ENCODE measurements at places on chromosomes 6 and 20.

GRCh38 chr6:49454787-49455709, 8.0 kb downstream of the MMUT start:
- no peak for DNase-seq

GRCh38 chr20:61807471-61808160, 258.1 kb downstream of the TAF4 start:
- DNase-seq = no peak

- no peak for DNase-seq
These were observed 185.7 kb upstream of the MARCKS start for GRCh38 chr6:113671421-113671820.

GRCh38 chr20:57876163-57876562, 166.3 kb upstream of the PMEPA1 start:
- no peak for DNase-seq

DNA sequence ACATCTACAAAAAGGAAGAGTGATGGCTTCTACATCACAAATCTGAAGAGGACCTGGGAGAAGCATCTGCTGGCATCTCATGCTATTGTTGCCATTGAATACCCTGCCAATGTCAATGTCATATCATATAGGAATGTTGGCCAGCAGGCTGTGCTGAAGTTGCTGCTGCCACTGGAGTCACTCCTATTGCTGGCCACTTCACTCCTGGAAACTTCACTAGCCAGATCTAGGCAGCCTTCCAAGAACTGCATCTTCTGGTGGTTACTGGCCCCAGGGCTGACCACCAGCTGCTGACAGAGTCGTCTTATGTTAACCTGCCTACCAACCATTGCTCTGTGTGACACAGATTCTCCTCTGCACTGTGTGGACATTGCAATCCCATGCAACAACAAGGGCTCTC, 111.8 kb downstream of the PERP start:
- no peak for DNase-seq

GRCh38 chr6:139161169-139161568, 26.3 kb downstream of the HECA start:
- no peak for DNase-seq

DNA sequence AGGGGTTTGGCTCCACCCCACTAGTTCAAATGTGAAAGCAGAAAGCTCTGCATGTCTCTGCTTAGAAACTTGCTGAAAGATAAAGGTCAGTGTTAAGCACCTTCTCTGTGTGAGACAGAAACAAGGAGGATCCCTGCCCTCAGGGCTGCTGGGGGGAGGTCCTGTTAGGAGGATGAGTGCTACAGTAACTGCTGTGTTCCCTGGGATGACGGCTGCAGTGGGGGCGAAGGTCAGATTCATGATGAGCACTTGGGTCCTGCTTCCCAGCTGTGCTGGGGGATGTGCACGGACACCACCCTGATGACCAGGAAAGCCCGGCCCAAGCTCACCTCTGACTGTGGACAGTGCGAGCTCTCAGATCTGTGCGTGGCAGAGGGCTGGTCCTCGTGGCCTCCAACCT, 252.6 kb downstream of the DLL1 start:
- DNase-seq = no peak

DNA sequence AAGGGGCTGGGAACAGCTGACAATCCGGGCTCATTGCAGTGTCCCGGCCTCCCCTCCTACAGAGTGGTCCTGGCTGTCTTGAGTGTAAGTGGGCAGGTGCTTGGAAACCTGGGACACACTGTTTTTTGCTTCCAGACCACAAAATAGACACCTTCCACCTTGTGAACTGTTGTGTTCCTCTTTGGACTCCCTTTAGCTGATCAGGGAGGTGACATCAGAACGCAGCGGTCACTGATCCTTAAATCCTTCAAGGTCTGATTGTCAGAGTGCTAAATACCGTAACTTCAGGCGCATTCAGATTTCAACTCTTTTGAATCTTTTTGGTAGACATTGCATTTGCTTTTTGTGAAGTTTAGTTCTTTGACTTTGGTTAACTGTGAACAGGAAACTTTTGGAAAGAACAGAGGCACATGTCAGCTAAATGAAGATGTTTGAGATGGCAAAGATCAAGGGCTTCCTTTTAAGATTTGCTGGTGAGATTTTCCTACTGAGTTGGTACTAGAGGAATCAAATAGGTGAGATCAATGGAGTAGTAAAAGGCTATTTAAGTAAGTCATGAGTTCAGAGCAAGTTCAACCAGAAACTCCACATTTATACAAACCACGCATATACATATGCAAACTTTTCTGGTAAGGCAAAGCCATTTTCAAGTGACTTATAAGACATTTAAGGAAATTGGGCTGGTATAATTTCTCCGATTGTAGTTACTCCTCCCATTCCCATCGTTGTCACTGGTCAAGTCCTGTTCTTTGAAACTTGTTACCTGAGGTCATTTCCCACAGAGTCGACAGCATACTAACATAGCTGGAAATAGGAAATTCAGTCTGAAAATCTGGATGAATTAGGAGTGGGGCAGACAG, 6.3 kb downstream of the PPP1R3G start:
- no peak for DNase-seq

DNA sequence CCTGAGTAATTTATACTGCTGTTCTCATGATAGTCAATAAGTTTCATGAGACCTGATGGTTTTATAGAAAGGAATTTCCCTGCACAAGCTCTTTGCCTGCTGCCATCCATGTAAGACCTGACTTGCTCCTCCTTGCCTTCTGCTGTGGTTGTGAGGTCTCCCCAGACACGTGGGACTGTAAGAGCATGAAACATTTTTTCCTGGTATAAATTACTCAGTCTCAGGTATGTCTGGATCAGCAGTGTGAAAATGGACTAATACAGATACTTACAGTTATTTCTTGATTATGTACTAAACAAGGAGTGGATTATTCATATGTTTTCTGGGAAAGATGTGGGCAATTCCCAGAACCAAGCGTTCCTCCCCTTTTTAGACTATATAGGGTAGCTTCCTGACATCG, 1.9 kb upstream of the TRIM38 start:
- DNase-seq = no peak

DNA sequence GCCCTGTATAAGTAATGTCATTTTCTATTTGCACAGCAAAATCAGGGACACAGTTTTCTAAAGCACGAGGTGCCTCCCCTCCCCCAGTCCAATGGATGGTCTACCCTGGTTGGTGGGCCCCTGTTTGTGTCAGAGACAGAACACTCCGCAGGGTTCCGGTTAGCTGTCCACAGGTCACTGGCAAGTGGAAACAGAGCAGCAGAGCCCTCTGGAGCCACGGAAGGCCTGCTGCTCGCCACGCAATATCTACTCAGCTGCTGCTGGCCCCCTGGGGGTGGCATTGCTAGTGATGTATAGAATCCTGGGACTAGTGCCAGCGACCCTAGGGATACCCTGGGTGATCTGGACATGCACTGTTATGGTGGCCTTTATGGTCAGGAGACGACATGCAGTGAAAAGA, 50.4 kb downstream of the RIN2 start:
- no peak for DNase-seq

DNA sequence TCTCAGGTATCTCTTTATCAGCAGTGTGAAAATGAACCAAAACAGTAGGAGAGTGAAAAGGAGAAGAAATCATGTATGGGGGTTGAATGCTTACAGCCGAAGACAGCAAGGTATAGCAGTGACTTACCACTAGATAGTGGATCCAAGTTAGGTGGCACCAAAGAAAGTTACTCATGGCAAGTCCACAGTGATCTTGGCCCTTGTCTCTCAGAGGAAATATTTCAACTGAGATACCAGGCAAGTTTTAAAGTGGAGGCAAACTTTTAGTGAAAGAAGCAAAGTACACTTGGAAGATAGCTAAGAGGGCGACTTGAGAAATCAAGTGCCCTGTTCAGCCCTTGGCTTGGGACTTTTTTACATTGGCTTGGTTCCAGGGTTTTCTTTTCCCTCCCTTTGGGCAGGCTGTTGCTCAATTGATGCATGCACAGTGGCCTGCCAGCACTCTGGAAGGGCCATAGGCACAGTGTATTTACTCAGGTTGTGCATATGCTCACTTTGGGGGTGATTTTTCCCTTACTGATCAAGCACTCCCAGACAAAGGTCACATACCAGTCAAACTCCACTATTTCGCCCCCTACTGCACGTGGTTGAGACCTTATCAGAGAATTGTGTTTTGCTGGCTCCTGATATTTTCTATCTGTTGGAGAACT, 329.5 kb upstream of the KHDRBS2 start:
- DNase-seq = no peak

- no peak for DNase-seq
These were observed 42.8 kb downstream of the PTPN1 start for GRCh38 chr20:50552979-50553378.

DNA sequence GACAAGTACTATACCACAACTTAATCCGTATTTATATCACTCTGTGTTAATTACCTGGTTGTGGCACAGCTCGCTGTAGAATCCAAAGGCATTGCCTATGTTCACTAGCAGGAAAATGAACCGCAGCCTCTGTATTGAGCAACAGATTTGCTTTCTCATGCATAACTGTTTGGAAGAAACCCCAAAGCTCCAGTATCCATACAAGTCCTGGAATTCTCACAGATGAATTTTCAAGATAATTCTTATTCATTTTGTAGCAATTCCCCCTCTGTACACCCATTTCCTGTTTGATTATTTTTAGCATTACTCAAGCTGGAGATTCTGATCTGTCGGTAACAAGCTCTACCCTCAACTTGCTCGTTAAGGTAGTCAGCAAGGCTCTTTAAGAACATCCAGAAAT, 63.5 kb downstream of the STMND1 start:
- no peak for DNase-seq

GRCh38 chr6:43916924-43917877, 147.2 kb downstream of the VEGFA start:
- DNase-seq = no peak

DNA sequence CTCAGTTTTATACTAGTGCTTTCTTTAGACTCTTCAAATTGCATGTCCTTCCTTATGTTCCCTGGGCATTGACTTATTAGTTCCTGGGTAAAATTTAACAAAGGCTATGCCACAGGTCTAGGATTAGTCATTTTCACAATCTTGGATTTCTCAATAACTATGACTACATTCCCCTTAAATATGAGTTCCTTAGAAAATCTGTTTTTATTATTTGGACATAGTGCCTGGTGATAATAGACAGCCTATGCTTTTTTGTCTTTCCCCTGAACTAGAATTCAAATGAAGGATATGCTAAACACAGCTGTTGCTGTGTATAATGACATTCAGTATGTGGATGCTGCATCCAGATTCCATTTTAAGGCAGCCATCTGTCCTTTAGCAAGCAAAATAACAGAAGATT, 1252.8 kb upstream of the GJE1 start:
- DNase-seq = no peak

GRCh38 chr6:257774-258173, 34.5 kb upstream of the DUSP22 start:
- no peak for DNase-seq

GRCh38 chr6:166165558-166166313, 1.9 kb downstream of the TBXT start:
- no peak for DNase-seq

DNA sequence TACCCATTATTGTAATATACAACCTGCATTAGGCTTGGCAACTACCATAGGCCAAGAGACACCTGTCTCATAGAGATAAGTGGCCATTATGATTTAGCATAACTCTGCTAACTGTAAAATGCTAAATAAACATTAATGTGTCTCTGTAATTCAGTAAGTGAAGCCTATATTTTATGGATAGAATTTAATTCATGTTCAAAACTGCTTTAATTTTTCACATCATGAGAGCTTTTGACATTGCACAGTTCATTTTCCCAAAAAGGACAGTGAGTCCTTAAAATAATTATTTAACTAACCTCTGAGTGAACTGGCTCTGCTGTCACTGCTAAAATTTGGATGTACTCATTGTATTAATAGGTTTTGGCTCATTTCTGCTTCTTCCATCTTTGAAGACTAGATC, 41.4 kb upstream of the TMX4 start:
- no peak for DNase-seq

DNA sequence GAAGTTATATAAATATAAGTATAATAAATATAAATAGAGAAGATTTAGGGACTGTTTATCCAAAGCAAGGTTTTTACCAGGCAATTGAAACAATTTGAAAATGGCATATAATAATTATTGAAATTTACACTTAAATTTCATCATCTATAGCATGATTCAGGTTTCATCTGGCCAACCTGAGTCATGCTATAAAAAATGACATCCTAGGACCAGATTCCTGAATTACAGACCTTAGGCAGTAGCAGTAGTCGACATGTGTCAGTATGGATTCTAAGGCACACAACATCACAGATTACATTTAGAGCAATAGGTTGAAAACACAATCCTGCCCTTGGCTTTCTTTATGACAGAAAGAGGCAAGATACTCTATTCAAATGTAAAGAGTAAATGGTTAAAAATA, 592.3 kb downstream of the PHF3 start:
- DNase-seq = no peak

DNA sequence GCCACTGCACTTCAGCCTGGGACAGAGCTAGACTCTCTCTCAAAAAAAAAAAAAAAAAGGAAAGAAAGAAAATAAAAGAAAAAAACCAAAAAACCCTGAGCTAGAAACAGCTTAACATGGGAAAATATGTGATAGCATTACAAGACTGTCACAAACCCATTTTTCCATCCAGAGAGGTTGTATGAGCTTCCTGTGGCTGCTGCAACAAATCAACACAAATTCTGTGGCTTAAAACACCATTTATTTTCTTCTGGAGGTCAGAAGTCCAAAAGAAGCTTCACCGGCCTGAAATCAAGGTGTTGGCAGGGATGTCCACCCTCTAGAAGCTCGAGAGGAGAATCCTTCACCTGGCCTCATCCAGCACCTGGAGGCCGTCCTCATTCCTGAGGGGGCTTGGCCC, 21.7 kb upstream of the SSR1 start:
- no peak for DNase-seq

DNA sequence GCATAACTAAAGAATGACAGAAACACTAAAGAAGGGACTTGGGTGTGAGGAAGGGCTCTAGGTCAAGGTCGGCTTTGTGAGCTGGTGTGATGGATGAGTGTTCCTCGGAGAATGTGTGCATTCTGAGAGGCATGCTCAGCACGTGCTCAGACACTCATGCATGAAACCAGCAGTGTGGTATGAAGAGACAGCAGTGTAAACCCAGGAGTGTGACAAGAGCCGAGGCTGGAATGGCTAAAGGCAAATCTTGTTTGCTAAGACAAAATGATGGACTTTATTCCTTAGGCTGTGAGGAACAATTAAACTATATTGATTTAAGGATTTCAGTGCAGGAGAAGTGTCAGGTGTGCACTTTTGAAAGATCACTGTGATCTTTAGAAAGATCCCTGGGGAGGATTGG, 107.4 kb upstream of the MAP7 start:
- DNase-seq = no peak

- no peak for DNase-seq
These were observed 601.4 kb upstream of the BTBD3 start for GRCh38 chr20:11316244-11316643.

DNA sequence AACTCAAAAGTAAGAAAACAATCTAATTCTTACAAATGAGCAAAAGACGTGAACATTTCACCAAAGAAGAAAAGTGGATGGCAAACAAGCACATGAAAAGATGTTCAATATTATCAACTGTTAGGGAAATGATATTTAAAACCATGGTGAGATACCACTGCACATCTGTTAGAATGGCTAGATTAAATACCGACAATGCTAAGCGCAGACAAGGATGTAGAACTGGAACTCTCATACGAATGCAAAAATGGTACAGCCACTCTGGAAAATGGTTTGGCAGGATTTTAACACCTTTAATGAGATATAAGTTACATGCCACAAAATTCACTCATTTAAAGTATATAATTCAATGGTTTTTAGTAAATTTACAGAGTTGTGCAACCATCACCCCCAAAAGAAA, 44.6 kb upstream of the NFATC2 start:
- no peak for DNase-seq

GRCh38 chr6:160112628-160113299, 8.9 kb upstream of the SLC22A1 start:
- no peak for DNase-seq
